Spinal cord (tissue), 10 donors: ENCODE measurements at places on chromosomes 13 and 19. TPM values are rescaled to one million over a fixed set of nuclear protein-coding genes. Genes with fewer than 3 reads are reported as not detected.

APOC4 gene
- polyA plus RNA-seq, result not detected

ADGRE1 gene
- 0.11 TPM for polyA plus RNA-seq

YJEFN3 gene
- 20.9 TPM for polyA plus RNA-seq

CPAMD8 gene
- 55.5 TPM for polyA plus RNA-seq

ZNF416 gene
- polyA plus RNA-seq, result 6.2 TPM

TMEM38A gene
- 15.3 TPM for polyA plus RNA-seq

STOML3 gene
- polyA plus RNA-seq, result 2.5 TPM

GPC5 gene
- polyA plus RNA-seq, result 30.2 TPM

UBE2L5 gene
- polyA plus RNA-seq, result 1.1 TPM

MUC16 gene
- not detected for polyA plus RNA-seq

LHFPL6 gene
- polyA plus RNA-seq, result 66.3 TPM

TEX26 gene
- 4.0 TPM for polyA plus RNA-seq

CEACAM4 gene
- not detected for polyA plus RNA-seq

LGALS7B gene
- 2.6 TPM for polyA plus RNA-seq

DIRAS1 gene
- 72.6 TPM for polyA plus RNA-seq

GNG7 gene
- polyA plus RNA-seq, result 48.9 TPM

ZNF418 gene
- 23.9 TPM for polyA plus RNA-seq

OR4F17 gene
- polyA plus RNA-seq, result not detected

ZNF681 gene
- 5.4 TPM for polyA plus RNA-seq

STAP2 gene
- 5.2 TPM for polyA plus RNA-seq

ZNF20 gene
- polyA plus RNA-seq, result 4.4 TPM

LILRB2 gene
- 0.43 TPM for polyA plus RNA-seq

IFNL1 gene
- not detected for polyA plus RNA-seq

TTC9B gene
- 134 TPM for polyA plus RNA-seq

PRODH2 gene
- 0.32 TPM for polyA plus RNA-seq

SERP2 gene
- polyA plus RNA-seq, result 49.9 TPM

ADGRE3 gene
- polyA plus RNA-seq, result not detected

DNMT1 gene
- 114 TPM for polyA plus RNA-seq

ACP5 gene
- 0.70 TPM for polyA plus RNA-seq

ZNF329 gene
- 19.8 TPM for polyA plus RNA-seq

CYP2A7 gene
- 1.4 TPM for polyA plus RNA-seq

MISP gene
- 0.41 TPM for polyA plus RNA-seq

CLDN10 gene
- 13.3 TPM for polyA plus RNA-seq

KLK11 gene
- polyA plus RNA-seq, result not detected

C19orf67 gene
- polyA plus RNA-seq, result 0.21 TPM

PRKD2 gene
- polyA plus RNA-seq, result 30.4 TPM

CD79A gene
- polyA plus RNA-seq, result 0.44 TPM

ZNF675 gene
- 21.4 TPM for polyA plus RNA-seq

ZNF610 gene
- 13.3 TPM for polyA plus RNA-seq

KRTDAP gene
- not detected for polyA plus RNA-seq

KIR3DL2 gene
- not detected for polyA plus RNA-seq

SHISA7 gene
- 35.6 TPM for polyA plus RNA-seq

OR7C1 gene
- 0.36 TPM for polyA plus RNA-seq
